Renal cortical epithelial cell (primary cell): ENCODE measurements at places on chromosomes 6 and 20. TPM values are rescaled to one million over a fixed set of nuclear protein-coding genes. Genes with fewer than 3 reads are reported as not detected.

GRCh38 chr6:168124158-168124557 lies 45.1 kb upstream of the FRMD1 start:
- no peak for DNase-seq

GRCh38 chr20:36066777-36067176 lies 87.8 kb upstream of the EPB41L1 start:
- DNase-seq: no peak

GRCh38 chr6:20919677-20920385 lies 385.6 kb downstream of the CDKAL1 start:
- DNase-seq: no peak

GRCh38 chr6:10184371-10185227 lies 230.3 kb downstream of the TFAP2A start:
- DNase-seq: no peak

PRKN gene
- 3.6 and 3.8 TPM in 2 replicates for total RNA-seq

GABRR1 gene
- total RNA-seq: not detected in 2 replicates

HSPA1L gene
- 0.87 and 2.0 TPM in 2 replicates for total RNA-seq

LAMA2 gene
- total RNA-seq: 0.45 and 0.52 TPM in 2 replicates
